ENCODE measurements at places on chromosomes 2 and 18.

DNA sequence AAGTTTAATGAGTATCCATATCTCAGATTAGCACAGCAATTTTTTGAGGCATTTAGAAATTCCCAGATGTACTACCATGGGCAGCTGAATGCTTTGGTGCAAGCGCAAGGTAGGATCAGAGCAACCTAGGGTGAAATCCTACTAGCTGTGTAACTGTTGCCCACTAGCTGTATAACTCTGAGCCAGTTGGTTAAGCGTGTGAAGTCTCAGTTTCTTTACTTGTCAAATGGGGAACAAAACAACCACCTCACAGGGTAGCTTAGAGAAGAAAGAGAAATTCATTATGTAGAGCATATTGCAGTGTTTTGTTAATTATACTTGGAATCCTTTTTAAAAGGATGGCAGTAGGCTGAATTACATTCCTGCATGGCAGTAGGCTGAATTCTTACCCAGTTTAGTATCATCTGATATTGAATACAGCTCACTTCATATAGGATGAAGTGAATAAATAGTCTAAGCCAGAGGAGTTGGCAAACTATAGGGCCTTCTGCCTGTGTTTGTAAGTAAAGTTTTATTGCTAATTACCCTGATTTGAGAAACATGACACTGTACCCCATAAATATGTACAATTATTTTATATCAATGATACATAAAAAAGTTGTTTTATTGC, 180.7 kb downstream of the PLCL1 start:
- DNase-seq: no peak

DNA sequence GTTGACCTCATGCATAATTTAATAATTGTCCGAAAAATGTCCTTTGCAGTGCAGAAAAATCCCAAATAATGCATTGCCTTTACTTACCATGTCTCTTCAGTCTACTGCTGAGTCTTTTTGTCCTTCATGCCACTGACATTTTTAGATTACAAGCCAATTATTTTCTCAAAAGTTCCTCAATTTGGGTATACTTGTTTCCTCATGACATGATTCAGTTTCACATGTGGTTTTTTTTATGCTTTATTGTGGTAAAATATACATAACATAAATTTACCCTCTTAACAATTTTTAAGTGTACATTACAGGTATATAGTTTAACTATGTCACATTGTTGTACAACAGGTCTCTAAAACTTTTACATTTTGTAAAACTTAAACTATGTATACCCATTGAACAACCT, 81.0 kb downstream of the EPC2 start:
- no peak for DNase-seq

- no peak for DNase-seq
These were observed 7.8 kb upstream of the ARMC9 start for GRCh38 chr2:231190531-231191197.

- DNase-seq: no peak
These were observed 151.0 kb downstream of the CCBE1 start for GRCh38 chr18:59546188-59546587.

GRCh38 chr2:224927646-224928173, 114.6 kb downstream of the DOCK10 start:
- DNase-seq: peak; percentile 87

DNA sequence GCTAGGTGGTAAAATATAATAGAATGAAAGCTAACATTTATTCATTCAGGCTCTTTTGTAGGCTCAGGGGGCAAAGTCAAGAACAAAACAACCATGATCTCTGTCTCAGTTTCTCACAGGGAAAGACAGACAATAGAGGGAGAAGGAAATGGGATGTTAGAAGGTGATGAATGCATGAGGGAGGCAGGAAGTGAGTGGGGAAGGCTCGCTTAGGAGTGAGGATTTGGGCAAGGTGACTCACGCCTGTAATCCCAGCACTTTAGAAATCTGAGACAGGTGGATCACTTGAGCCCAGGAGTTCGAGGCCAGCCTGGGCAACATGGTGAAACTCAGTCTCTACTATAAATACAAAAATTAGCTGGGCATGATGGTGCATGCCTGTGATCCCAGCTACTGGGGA, 88.4 kb downstream of the CTIF start:
- DNase-seq: no peak

- DNase-seq: peak; percentile 52
These were observed 27.9 kb downstream of the RIF1 start for GRCh38 chr2:151437630-151438029.

DNA sequence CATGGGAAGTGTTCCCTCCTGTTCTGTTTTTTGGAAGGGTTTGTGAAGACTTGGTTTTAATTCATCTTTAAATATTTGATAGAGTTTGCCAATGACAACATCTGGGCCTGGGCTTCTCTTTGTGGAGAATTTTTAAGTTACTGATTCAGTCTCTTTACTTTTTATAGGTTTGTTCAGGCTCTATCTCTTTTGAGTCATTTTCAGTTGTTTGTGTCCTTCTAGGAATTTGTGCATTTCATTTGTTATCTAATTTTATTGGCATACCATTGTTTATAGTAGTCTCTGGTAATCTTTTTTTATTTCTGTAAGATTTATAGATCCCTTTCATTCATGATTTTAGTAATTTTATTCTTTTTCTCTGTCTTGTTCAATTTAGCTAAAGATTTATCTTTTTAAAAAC, 14.6 kb downstream of the SCLY start:
- no peak for DNase-seq

DNA sequence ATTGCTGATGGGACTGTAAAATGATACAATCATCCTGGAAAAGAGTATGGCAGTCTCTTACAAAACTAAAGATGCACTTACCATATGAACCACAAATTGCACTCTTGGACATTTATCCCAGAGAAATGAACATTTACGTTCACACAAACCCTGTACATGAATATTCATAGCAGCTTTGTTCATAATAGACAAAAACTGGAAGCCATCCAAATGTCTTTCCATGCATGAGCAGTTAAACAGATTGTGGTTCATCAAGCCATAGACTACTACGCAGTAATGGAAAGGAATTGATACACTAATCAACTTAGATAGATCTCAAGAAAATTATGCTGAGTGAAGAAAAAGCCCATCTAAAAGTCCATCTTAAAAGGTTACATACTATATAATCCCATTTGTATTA, 156.1 kb upstream of the SLC39A10 start:
- DNase-seq: no peak

DNA sequence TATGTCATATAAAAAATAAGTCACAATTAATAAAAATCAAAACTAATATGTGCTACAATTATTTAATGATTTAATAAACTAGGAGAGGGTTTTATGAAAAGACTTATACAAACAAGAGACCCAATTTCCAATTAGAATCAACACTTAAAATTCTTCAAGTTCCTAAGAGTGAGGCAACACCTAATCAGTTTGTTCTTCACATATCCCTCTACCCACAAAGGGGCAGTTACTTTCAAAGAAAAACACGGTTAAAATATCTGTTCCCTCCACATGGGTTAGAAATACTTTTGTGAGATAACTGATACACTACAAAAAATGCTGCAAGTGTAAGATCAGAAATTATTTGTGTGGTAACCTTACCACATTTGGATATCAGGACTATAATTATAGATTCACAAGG, 357.0 kb downstream of the ERBB4 start:
- no peak for DNase-seq

- DNase-seq: no peak
These were observed 679.1 kb downstream of the METTL4 start for GRCh38 chr18:1892191-1892590.

GRCh38 chr2:181203916-181204315, 223.5 kb downstream of the UBE2E3 start:
- DNase-seq: no peak

DNA sequence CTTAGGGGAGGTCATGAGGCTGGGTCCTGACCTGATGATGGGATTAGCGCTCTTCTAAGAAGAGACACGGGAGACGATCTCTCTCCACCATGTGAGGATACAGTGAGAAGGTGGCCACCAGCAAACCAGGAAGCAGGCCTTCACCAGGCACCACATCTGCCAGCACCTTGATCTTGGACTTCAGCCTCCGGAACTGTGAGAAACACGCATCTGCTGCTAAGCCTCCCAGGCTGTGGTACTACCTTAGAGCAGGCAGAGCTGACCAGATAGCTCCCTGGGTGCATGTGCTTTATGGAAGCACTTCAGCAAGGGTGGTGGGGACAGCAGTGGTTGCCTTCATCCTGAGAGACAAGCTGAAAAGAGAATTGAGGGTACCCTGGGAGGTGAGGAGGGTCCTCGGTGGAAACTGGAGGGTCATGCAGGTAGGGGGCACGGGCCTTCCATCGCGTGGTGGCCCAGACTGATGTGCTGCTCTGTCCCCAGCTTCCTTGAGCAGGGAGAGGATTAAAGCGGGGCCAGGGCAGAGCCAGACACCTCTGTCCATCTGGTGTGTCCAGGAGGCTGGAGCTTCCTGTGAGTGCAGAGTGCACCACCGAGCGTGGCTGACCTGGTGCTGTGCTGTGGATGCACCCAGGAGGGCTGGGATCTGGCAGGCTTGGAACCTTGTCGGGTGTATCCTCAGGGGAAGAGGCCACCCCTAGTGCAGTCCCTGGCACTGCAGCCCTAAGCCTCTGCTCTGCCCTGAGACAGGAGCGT, 42.9 kb upstream of the HS6ST1 start:
- no peak for DNase-seq

Data from CD4-positive, alpha-beta T cell treated with Interleukin-4 for 4 hours (primary cell).